Ascending aorta (tissue), 2 donors: ENCODE measurements at places on chromosomes 6 and 20. TPM values are rescaled to one million over a fixed set of nuclear protein-coding genes. Genes with fewer than 3 reads are reported as not detected.

Gene C20orf204
- not detected for total RNA-seq

Gene MOCS3
- 4.7 TPM for total RNA-seq

Gene TLDC2
- not detected for total RNA-seq

Gene TRIM31
- not detected for total RNA-seq

DNA sequence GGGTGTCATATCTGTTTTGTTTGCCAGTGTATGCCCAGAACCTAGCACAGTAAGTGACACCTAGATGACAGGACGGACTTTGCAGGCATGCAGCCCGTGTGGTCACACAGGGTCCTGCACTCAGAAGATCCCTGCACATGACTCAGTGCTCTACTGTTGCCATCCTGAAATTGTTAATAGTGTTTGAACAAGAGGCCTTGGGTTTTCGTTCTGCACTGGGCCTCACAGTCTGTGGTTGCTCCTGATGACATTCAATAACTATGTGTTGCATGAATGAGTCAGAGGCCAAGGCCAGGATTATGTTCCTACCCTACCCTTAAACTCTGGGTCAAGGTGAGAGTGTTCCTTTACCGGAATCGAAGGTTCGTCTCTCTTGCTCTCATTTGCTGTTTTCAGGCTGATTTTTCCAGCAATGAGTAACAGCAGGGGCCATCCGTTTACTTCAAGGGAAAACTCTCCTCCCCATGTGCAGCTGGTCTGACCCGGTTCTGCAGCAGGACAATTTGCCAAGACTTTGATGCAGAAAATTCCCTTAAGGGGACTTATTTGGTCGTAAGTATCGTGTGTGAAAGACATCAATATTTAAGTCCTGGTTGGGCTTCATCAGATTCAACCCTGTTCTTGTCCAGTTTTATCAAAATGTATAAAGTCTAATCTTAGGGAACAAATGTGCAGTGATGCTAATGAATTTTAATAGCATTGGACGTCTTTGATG, 13.0 kb upstream of the PFDN4 start:
- DNase-seq = no peak

DNA sequence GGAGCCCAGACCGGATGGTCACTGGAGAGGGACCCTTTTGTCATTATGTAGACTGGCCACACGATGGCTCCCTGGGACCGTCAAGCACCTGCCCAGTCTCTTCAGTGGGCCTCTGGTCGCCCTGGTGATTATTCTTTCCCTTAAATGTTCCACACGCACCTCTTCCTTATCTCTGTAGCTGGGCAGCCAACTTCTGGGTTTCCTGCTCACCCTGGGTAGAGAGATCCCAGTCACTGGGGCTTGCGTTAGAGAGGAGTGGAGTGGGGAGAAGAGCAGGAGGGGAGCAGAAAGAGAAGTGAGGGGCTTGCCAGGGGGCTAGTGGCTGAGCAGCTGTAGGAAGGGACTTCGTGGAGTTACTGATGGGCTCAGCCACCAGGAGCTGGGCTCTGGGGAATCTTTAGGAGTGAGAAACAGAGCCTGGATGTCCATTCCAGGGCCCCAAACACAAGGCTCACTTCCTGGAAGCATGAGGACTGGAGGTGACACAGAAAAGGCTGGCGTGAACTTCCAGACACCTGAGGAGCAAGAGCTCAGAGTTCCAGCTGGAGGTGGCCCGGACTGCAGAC, 150.1 kb downstream of the DHX35 start:
- no peak for DNase-seq

- DNase-seq = no peak
Observed at GRCh38 chr6:24069526-24069925, 56.5 kb upstream of the NRSN1 start.

DNA sequence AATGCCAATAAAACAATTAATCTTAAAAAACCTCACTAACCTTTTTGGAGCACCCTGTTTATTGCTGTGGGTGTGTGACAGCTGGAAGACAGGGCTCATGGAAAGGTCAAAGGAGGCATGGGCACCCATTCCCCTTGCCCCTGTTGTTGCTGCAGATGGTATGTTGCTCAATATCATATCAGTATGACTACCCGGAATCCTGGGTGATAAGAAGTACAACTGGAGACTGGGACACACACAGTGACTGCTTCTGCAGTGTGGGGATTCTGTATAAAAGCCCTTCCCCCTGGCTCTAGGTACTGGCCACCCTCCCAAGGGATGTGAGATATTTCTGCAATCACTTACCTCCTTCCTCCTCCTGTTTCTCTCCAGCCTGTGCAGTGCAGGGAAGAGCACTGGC, 47.3 kb upstream of the IL20RA start:
- DNase-seq = no peak

DNA sequence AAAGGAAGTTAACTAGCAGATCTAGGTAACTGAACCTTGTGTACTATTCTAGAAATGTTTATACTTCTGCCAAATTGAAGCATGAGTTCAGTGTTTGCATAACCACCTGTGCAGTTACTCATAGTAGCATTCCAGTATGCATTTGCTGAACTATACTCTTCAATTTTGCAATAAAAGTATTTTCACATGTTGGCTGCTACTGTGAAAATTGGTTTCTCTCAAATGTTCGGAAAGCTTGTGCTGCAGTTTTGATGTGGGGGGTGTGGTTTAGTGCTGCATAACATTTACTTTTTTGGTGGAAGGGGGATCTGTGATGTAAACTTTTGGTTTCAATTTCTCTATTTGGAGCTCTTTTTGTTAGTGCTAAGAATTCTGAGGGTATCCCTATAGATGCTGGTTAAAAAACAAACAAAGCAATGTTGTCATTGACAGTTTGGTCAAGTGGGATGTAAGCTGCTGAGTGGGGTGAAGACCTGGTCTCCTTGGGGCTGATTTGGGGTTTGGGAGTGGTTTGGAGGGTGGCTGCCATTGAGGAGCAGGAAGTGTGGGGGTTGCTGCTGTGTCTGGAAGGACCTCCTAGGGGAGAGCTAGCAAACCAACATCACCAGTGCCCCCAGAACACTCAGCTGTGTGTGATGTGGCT, 87.8 kb downstream of the CARMIL1 start:
- DNase-seq = no peak

- no peak for DNase-seq
Observed at GRCh38 chr20:57693002-57693582, 16.7 kb downstream of the PMEPA1 start.

- no peak for DNase-seq
Observed at GRCh38 chr6:17505062-17505476, 95.0 kb upstream of the FAM8A1 start.

GRCh38 chr6:69489970-69490369, 306.8 kb downstream of the LMBRD1 start:
- DNase-seq = no peak

DNA sequence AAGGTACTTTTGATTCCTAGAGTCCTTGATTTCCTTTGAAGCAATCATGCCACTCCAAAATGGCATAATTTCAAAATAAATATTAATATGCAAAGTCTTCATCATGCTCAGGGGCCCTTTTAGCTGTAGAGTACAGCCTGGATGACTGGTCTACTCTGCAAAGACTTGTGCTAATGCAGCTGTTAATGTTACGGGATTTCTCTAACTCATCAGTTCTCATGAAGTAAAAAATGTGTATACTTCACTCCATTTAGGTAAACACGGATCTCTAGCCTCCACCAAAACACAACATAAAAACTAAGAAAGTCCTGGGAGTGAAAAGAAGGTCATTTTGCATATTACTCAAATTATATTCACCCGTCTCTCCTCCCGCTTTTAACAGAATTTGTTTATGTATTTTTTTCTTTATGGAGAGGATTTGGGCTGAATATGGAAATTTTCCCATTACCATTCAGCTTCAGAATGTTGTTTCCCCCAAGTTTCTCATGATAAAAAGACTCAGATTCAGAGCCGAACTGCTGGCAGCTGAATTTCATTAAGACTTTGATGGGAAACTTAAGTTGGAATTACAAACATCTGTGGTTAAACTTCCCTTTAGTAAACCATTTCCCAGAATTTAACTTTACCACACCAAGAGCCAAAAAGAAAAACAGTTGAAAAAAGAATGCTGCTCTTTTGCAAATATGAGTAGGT, 8.7 kb downstream of the LAMA4 start:
- DNase-seq = no peak
